ENCODE measurements at places on chromosomes 5 and 9.

GRCh38 chr5:107743373-107744000 lies 72.8 kb upstream of the EFNA5 start:
- no peak for DNase-seq

- no peak for DNase-seq
These were observed 19.9 kb downstream of the CDKN2A start for GRCh38 chr9:21974343-21974721.

- peak; percentile 79 for DNase-seq
These were observed 1.9 kb upstream of the CRB2 start for GRCh38 chr9:123353984-123354591.

- no peak for DNase-seq
These were observed 290.1 kb upstream of the CDH9 start for GRCh38 chr5:27328480-27328879.

GRCh38 chr5:139954462-139954861 lies 88.6 kb downstream of the NRG2 start:
- no peak for DNase-seq

DNA sequence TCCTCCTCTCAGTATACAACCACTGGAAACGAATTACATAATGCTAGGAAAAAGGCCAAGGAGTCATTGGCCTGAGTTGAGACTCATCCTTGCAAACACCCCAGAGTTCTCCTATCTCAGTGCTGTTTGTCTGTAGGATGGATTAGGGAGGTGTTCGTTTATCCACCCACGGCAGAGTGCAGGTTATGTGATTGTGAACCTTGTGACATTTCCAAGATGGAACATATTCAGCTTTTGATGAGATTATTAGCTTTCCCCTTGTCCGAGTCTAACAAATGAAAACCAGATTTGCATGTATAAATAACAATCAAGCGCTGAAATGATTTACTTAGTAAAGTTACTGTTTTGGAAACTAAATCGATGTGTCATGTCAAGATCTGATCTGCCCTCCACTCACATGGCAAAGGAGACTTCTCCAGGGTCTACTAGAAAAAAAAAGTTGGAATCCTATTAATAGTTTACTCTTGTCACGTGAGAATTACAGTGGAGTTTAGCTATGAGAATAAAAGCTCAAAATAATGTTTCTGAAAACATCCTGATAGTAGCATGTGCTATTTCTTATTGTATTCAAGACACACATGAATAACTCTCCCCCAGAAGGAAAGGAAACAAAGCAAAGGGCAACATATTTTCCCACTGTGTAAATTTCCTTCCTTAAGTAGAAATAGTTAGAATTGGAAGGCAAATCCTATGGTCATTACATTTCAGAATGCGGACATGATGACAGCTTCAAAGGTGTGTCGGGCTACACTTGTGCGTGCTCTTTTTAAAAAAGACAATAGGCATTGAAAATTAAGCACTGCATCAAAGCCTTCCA lies 600.4 kb downstream of the EBF1 start:
- DNase-seq: no peak

DNA sequence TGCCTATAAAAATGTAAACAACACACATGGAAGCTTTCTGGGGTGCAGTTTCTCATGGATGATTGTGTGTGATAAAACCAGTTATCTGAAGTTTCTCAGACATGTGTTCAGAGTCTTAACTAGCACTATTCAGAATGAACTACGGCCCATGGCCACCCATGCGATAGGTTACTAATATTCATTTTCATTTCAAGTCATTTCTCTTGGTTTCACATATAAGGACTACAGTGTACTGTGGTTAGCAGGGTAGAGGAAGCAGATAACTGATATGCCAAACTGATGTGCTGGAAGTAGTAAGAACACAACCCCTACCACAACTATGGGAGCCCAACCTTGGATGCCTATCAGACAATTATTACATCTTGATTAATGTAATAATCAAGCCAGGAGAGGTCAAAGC lies 372.1 kb downstream of the DTWD2 start:
- DNase-seq: no peak

- DNase-seq: peak; percentile 88
These were observed 2.6 kb downstream of the CDK9 start for GRCh38 chr9:127788337-127789011.

DNA sequence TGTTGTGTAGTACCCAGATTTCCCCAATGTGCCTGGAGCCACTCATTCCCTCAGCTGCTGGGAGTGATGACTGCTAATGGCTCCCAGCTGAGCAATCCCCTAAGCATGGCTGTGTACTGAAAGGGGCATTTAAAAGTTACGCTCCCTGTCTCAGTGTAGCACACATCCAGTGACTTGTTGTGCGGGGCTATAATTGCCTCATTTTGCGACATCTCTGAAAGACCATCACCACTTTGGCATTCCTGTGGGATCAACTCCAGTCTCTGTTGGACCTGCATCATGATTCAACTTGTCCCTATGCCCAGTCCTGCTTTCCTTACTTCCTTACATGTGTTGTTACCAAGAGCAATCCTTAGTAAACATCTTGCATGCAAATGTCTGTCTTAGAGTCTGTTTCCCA lies 201.2 kb upstream of the MPDZ start:
- no peak for DNase-seq

GRCh38 chr5:132063090-132063911 lies 2.8 kb downstream of the IL3 start:
- peak; percentile 90 for DNase-seq

DNA sequence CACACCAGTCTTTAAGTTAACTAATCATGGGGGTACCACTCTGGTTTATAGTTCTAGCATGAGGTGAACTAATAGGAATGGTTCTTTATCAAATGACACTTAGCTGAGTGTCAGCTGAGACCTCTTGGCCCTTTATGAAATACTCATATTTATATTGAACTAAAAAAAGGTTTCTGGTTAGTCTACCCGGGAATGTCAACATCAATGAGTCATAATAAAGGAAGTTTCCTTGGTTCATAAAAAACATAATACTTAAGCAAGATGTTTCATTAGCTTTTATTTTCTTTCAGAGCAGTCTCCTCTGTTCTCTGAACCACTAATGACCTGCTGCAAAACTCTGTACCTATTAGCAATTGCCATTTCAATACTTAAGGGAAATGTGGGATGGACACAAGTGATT lies 13.7 kb downstream of the DAB2 start:
- DNase-seq: no peak

DNA sequence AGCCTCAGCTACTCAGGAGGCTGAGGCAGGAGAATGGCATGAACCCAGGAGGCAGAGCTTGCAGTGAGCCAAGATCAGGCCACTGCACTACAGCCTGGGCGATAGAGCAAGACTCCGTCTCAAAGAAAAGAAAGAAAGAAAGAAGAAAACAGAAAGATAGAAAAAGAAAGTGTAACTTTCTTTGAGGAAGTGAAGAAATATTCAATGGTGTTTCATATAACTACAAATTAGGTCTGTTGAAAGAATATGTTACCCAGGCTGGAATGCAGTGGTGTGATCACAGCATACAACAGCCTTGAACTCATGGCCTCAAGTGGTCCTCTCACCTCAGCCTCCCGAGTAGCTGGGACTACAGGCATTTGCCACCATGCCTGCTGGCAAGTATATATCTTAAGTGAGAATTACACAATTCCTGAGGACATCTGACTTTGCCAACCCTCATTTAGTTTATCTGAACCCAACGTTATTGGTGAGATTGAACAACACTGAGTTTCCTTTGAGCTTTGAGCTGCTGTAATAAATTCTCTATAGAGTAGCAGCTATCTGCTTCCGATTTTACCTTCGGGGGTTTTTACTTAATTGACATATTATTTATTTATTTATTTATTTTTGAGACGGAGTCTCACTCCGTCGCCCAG lies 2.0 kb upstream of the FAF2 start:
- no peak for DNase-seq

DNA sequence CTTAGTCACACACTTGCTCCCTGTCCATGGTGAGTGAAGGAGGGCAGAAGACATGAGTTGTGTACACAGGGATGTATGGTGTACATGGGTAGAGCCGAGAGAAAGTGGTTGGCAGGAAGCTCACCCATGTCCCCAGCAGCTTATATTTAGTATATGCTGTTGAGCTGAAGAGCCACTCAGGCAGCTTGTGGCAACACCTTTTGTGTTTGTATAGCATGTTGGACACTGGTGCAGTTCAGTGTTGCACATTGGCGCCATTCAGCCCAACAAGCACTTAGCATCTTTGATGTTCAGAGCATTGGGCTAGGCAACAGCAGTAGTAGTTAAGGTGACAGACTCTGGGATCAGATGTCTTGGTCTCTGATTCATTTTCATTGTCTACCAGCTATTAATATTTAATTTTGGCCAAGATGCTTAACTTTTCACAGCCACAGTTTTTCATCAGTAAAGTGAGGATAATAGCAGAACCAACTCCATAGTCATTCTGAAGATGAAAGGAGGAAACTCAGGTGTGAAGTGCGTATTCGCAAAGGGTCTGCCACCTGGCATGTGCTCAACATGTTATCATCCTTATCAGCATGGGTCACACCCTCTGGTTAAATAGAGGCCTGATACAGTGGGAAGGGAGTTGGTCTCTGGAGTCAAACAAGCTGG lies 184.8 kb downstream of the NR3C1 start:
- DNase-seq: no peak

GRCh38 chr5:140220032-140220697 lies 45.2 kb downstream of the CYSTM1 start:
- peak; percentile 33 for DNase-seq

DNA sequence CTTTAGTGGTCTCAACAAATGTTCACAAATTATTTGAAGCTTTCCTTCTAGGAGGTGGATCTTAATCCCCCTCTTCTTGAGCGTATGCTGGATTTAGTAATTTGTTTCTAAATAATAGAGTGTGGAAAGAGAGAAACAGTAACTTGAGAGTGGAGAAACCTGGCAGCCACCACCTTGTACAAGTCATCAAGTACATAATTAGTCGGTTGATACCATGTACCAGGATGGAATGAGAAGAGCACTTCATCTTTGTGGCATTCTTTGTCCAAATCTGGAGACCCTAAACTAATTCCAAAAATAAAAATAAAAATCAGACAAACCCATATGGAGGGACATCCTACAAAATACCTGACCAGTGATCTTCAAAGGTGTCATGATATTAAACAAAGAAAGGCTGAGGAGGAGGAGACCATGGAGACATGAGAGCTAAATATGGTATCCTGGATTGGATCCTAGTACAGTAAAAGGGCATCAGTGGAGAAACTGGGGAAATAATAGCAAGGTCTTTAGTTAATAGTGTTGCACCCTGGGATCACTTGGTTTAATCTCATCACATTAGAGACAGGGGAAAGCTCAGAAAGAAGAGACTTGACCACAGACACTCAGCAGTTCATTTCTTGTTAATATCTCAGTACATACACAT lies 147.9 kb downstream of the ASTN2 start:
- no peak for DNase-seq

- DNase-seq: no peak
These were observed 40.6 kb downstream of the ADCY2 start for GRCh38 chr5:7436521-7436920.

DNA sequence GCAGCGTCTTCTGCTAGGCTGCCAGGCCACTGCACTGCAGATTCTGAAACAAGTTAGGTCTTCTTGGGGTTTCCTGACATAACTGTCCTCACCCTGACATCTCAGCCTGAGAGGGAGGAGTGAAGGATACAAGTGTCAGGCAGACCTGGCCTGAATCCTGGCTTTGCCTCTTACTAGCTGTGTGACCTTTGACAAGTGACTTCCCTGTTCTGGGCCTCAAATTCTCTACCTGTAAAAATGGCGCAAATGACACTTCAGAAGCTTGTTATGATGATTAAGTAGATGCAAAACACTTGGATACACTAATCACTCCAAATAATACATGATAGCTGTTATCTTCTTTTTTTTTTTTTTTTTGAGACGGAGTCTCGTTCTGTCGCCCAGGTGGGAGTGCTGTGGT lies 119.2 kb upstream of the BOD1 start:
- no peak for DNase-seq

GRCh38 chr5:102754767-102755431 lies at the start of gene PAM:
PAM (plus strand) TSS chr5:102755305; CDS start chr5:102866196, 110,891 bp downstream.
- DNase-seq: peak; percentile 89

GRCh38 chr9:74499111-74499601 lies 2.0 kb downstream of the RORB start:
- DNase-seq: no peak

DNA sequence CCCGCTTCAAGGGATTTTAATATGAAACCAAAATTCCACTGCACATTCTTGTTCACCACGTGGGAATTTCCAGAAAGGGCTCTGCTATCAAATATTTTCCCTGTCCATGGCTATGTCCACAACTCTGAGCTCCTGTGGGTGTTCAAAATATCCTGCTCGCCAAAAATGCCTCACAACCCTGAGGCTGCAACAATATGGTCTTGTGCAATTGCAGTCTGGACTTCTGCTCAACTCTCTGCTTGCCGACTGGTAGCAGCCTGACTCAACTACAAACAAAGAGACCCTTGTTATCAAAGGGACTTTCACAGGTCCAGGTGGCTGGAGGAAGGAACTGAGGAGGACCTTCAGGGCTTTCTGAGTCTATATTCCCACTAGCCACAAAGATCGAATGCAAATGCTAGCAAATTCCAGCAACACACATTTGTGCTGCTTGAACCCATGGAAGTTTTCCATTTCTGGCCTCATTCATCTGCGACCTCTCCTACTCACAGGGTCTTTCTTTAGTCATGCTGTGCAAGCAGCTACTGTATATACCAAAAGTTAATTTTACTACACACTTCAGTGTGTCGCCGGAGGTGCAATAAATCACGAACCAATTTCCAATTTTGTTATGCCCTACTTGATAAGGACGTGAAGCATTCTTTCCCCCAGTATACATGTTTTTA lies 169.2 kb upstream of the SLC30A5 start:
- DNase-seq: no peak

- DNase-seq: no peak
These were observed 10.2 kb upstream of the STING1 start for GRCh38 chr5:139492700-139493192.

- no peak for DNase-seq
These were observed 47.4 kb upstream of the TNFSF15 start for GRCh38 chr9:114853071-114853855.

DNA sequence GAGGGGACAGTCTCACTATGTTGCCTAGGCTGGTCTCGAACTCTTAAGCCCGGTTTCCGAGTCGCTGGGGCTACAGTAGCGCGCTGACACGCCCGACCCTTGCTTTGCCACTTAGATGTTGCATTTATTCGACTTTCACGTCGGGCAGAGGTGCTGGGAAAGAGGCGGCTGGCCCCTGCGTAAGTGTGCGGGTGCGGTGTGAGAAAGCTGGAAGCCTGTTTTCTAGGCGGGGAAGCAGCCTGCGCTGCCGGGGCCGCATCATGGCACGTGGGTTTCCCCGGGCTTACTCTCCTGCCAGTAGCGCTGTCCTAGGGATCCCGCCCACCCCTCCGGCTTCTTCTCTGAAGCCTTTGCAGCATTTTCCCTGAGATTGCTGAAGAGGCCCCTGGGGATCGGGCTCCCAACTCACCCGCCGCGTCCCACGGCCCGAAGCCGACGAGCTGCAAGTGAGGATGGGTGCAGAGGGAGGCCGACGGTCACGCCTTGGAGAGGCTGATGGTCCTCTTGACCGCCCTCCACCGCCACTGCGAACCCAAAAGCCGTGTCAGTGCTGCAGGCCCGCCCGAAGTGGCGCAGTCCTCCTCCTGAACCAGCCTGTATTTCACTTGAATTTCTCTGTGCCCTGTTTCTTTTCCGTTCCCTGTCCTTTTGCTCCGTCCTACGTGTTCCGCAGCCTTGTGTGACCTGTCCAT lies 5.8 kb upstream of the TRIM41 start:
- peak; percentile 80 for DNase-seq

Data from activated CD4-positive, alpha-beta T cell treated with anti-CD3 and anti-CD28 coated beads for 36 hours (primary cell).